ENCODE measurements at places on chromosomes 16 and 17.
A peak's percentile ranks its signal among the peaks of the same experiment; 100 is the strongest.

DNA sequence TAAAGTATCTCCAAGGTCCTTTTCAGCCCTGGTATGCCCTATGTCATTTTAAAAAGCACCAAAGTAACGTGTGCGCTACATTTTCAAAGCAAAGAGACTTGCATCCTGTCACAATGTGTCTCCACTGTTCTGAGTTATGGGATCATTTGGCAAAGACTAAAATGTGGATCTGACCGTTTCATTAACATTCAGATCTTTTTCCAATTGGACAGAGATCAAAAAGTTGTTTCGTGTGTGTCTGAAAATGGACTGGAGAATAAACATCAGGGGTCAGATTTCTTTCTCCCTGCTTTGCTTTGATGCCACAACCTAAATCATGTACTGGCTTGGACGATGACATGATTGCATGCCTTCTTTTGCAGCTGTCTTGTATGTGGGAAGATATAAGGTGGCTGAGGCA is 136.0 kb upstream of the NOG start:
- no peak for DNase-seq

DNA sequence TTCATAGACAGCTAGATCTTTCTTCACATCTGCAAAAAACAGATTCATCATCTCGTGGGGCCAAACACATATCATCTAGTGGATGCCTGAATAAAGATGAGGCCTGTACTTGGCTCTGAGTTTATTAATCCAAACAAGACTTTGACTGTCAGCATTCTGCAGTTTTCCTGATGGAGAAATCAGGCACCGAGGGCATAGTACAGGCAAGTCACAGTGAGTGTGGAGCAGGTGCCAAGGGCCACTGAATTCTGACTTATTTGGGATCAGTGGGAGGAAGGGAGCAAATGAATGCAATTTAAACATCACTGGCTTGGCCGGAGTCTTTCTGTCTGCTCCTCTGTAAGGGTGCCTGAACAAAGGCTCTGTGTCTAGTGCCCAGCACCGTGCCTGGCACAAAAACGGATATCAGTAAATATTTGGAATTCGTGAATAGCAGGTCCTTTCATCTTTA is 975 bp downstream of the CFAP20 start:
- no peak for DNase-seq

DNA sequence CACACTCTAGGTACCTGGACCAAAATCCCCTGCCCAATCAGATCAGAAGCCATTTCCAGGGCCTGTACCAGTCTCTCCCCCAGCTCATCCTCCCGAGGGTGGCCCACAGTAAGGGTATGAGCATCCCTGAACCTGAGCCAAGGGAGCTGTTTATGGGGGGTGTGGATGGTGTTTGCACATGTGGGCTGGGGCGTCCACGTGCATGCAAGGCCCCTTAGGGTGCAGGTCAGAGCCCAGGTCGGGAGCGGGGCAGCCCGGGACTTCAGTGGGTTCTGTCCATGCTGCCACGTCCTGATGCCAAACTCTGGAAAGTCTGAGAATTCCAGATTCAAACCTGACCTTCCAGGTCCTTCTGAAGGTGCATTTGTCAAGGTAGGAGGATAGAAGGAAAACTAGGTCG is 9.8 kb downstream of the MILR1 start:
- DNase-seq, result no peak

DNA sequence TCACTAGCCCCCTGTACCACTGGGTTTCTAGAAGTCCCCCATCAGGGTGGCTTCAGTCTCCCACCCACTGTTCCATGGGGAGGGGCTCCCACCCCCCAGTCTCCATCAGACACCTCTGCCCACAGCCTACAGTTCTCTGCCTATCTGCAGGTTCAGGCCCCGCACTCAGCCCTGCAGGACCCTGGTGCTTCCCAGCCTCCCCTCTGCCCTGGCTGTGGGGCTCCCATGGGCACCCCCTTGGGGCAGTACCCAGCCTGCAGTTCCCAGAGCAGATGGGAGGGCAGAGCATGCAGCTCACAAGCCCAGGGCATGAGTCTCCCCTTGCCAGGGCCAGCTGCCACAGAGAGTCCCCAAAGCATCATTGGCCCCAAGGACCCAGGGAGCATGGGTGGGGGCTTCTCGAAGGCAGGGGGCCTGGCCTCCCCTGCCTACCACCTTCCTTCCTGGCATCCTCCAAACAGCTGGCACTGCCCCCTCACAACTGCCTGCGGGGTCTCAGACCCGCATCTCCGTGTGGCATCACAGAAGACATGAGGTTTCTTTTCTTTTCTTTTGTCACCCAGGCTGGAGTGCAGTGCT is 2.8 kb upstream of the MRPL28 start:
- DNase-seq, result no peak

- DNase-seq, result peak; percentile 94
Observed at GRCh38 chr16:86199871-86200695, 301.1 kb downstream of the IRF8 start.

DNA sequence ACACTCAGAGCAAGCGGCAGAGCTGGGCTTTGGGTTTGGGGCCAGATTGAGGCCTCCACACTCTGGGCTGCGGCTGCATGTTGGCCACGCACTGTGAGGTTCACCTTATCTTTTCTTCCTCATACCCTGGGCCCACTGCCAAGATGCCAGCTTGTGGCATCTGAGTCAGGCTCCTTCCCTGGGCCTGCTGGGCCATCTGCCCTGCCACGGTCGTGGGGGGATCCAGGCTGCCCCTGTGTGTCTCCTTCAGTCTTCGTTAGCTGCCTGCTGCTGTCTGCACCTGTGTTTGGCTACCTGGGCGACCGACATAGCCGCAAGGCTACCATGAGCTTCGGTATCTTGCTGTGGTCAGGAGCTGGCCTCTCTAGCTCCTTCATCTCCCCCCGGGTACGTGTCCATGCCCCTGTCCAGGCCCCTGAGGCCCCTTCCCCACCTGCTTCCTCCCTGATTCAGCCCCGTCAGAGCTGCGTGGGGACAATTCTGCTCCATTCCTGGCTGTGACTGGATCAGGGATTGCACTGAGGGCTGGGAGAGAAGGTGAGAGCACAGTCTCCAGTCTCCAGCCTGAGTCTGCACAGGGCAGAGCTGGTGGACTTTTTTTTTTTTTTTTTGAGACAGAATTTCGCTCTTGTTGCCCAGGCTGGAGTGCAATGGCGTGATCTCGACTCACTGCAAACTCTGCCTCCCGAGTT is 11.2 kb downstream of the SPNS3 start:
- no peak for DNase-seq

DNA sequence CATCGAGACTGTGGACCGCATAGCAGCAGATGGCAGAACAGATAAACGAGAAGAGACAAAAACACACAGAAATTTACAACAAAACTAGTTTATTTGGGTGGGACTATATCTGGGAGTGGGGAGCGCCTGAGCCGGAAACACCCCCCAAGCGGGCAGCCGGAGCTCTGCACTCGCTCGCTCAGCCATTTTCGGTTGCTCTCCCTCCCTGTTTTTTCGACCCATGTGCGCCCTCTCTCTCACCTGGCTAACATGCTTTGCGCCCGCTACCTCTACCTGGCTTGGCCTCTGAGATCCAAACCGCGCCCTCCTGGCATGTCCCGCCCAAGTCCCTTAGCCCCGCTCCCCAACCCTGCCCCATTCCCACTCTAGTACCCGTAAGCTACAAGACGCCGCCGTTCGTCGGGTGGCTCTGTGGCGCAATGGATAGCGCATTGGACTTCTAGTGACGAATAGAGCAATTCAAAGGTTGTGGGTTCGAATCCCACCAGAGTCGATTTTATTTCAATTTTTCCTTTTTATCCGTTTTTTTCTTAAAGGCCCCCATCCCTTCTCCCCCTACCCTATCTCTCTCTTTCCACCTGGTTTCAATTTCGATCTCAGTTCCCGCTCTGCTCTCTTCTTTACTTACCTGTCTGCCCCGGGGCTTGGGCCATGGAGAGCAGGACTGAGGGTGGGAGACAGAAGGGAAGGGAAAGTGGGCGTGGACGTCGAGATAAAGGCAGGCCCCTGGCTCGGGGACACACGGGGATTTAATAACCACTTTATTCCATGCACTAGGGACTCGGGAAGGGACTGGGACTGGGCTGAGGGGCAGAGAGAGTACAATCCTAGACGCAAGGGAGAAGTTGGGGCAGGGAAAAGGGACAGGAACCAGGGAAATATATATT is 2.4 kb upstream of the ALOXE3 start:
- DNase-seq, result peak; percentile 69

- no peak for DNase-seq
Observed at GRCh38 chr17:66855204-66855603, 20.3 kb downstream of the CACNG5 start.

- peak; percentile 65 for DNase-seq
Observed at GRCh38 chr16:85888405-85889331, 10.3 kb upstream of the IRF8 start.

Data from IMR-90 (cell line).